ENCODE measurements at places on chromosomes 7 and 10.

DNA sequence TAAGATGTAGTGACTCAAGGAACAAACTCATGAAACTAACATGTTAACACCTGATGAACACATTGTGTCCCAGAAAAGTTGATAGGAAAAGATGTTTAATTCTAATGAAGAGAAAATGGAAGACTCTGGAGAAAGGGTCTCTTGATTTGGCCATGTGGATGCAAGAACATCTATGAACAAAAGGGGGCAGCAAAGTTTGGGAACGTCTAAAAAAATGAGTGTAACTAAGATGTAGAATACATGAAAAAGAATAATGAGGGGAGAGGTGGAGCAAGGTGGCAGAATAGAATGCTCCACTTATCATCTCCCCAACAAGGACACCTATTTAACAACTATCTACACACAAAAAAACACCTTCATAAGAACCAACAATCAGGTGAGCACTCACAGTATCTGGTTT is 805.1 kb downstream of the TNS3 start:
- no peak overlapping the region for H3K27ac ChIP-seq
- H3K4me1 ChIP-seq, result no peaks in the 10 kb centered on the region
- H3K4me3 ChIP-seq, result no peak overlapping the region
- H3K27me3 ChIP-seq, result no peaks in the 10 kb centered on the region

- no peaks in the 10 kb centered on the region for H3K27me3 ChIP-seq
- H3K36me3 ChIP-seq, result no peaks in the 10 kb centered on the region
- no peak overlapping the region for H3K4me3 ChIP-seq
Measured at GRCh38 chr10:27561334-27561733, 57.2 kb downstream of the RAB18 start.

GRCh38 chr10:25748509-25748908 is 185.5 kb upstream of the MYO3A start:
- no peaks in the 10 kb centered on the region for H3K36me3 ChIP-seq
- no peaks in the 10 kb centered on the region for H3K27me3 ChIP-seq
- no peak for DNase-seq

DNA sequence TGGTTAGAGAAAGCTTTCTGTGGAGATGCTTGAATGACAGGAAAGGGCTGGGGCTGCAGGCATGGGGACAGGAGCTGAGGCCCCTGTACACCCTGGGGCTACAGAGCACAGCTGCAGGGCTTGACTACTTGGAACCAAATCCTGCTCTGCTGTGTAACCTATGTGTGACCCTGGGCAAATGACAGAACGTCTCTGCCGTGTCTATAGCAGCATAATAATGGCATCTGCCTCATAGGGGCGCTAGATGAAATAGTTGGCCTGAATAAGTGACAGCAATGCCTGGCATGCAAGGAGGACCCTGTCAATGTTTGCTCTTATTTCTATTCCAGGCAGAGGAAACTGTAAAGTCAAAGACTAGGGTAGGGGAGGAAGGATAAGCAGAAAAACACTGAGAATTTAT is 254.0 kb downstream of the USP6NL start:
- DNase-seq, result no peak
- H3K4me3 ChIP-seq, result no peak overlapping the region
- no peaks in the 10 kb centered on the region for H3K27me3 ChIP-seq
- H3K4me1 ChIP-seq, result no peaks in the 10 kb centered on the region

DNA sequence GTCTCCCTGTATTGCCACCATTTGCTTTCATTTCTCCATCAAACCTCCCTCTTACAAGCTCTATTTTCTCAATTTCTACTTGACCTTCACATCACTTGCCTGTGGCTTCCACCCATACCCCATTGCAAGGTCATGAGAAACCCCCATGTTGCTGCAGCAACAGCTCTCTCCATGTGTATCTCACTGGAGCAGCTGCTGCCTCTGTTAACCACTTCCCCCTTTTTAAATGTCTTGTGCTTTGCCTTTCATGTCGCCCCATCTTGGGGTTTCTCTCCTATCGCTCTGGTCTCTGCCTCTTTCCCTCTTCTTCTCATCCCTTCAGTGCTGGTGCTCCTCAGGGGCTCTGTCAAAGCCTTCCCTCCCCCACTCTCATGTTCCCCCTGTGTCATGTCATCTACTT is 148.8 kb downstream of the CHN2 start:
- no peaks in the 10 kb centered on the region for H3K4me1 ChIP-seq
- no peak overlapping the region for H3K27ac ChIP-seq
- no peaks in the 10 kb centered on the region for H3K27me3 ChIP-seq
- H3K36me3 ChIP-seq, result no peaks in the 10 kb centered on the region
- peak; percentile 22 for DNase-seq

GRCh38 chr7:151704960-151705635 is 171.8 kb downstream of the PRKAG2 start:
- DNase-seq, result peak; percentile 82
- H3K4me1 ChIP-seq, result peaks cover 4% of the 10 kb centered on the region
- H3K27me3 ChIP-seq, result no peaks in the 10 kb centered on the region
- H3K36me3 ChIP-seq, result no peaks in the 10 kb centered on the region
- no peak overlapping the region for H3K27ac ChIP-seq
- H3K4me3 ChIP-seq, result peak overlapping the region; percentile 42

DNA sequence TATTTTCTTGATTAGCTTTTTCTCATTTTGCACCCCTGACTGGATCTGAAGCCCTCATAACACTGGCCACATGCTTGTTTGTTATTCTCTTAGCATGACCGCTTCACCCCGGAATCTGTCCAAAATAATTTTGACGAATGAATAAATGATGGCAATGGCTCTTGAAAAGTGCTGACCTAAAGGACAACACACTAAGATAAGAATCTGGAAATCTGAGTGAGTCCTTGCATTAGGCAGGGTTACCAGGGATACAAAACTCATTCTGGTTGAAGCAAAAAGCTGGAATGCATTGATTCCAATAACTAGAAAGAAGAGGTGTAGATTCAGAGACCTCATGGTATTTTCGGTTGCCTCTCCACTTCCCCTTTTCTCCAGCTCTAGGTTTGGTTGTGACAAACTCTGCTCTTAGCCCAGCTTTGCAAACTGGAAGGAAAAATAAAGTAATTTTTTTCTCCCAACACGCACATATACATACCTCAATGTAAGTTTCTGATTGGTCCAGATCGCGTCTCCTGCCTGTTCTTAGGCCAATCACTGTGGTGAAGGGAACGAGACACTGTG is 157.4 kb downstream of the SKIDA1 start:
- no peak overlapping the region for H3K4me3 ChIP-seq
- H3K27ac ChIP-seq, result no peak overlapping the region
- H3K36me3 ChIP-seq, result no peaks in the 10 kb centered on the region

DNA sequence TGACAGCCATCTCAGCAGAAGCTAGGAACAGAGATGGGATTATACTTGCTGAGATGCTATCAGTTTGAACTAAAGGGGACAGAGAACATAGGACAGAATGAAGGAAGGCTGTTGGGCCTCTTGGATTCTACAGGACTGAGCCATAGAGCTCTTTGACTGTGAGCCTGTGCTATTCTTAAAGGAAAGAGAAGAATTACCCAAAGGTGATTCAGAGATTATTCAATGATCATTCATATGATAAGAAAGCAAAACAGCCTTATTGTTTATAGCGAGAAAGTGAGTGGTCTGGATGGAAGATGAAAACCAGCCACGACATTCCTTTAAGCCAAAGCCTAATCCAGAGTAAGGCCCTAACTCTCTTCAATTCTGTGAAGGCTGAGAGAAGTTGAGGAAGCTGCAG is 69.7 kb upstream of the NEUROD6 start:
- no peak overlapping the region for H3K4me3 ChIP-seq
- no peaks in the 10 kb centered on the region for H3K27me3 ChIP-seq
- DNase-seq, result no peak

- H3K4me3 ChIP-seq, result peak overlapping the region; percentile 88
- H3K27me3 ChIP-seq, result no peaks in the 10 kb centered on the region
- DNase-seq, result peak; percentile 68
- peak overlapping the region; percentile 40 for H3K27ac ChIP-seq
- H3K4me1 ChIP-seq, result no peaks in the 10 kb centered on the region
Measured at GRCh38 chr7:114922652-114923402, 933 bp downstream of the MDFIC start.

DNA sequence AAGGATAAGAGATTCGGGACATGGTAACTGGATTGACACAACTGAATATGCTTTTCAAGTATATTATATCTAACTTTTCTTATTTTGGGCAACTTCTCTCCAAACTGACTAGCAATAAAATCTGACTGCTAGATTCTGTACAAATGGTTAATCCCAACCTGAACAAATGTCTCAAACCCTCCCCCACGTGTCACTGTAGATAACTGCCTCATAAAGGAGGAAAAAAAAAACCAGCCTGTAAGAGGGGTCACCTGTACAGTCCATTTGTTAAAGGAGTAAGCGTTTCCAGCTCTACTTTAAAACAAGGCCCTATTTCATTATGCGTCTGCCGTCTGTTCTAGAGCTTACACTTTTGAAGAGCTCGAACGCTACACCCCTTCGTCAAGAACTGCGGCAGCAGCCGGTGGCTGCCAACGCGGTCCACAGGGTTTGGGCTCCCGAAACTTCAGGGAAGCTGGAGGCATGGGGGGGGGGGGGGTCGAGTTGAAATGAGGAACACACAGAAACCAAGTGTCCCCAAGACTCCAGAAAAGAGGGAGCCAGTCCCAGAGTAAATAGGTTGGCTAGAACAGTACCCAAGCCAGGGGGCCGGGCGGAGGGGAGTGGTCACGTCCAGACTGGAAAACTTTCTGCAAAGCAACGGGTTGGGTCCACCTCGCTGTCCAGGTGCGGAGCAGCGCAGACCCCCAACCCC is 492 bp downstream of the COG5 start:
- H3K4me3 ChIP-seq, result peak overlapping the region; percentile 97
- H3K27me3 ChIP-seq, result no peaks in the 10 kb centered on the region
- H3K36me3 ChIP-seq, result peaks cover 6% of the 10 kb centered on the region
- DNase-seq, result no peak

Measured in endodermal cell (in vitro differentiated cells).